ENCODE measurements at places on chromosomes 3 and 15. TPM values are rescaled to one million over a fixed set of nuclear protein-coding genes. Genes with fewer than 3 reads are reported as not detected.

Gene DUOXA1
- total RNA-seq: not detected

GRCh38 chr3:47413751-47414150, 32.9 kb downstream of the PTPN23 start:
- no peak for DNase-seq

DNA sequence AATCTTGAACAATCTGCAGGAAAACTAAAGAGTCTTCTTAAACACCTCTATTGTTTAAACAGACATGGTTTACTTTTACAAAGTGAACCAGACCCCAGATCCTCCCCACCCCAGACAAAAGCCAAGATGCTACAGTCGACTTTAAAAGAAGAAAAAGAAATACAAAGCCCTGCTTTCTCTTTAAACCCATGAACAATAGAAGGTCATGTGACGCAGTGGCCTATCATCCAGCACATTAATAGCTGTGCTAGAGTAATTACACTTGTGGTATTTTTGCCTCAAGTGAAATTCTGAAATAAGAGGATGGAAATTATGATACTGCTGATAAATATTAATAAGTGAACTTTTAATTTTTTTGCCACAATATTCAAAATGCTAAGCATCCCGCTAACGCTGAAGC, 613.4 kb downstream of the FOXP1 start:
- no peak for DNase-seq

Gene IQCF5
- total RNA-seq: not detected

Gene SPATA16
- total RNA-seq: not detected

Gene MORC1
- total RNA-seq: not detected

DNA sequence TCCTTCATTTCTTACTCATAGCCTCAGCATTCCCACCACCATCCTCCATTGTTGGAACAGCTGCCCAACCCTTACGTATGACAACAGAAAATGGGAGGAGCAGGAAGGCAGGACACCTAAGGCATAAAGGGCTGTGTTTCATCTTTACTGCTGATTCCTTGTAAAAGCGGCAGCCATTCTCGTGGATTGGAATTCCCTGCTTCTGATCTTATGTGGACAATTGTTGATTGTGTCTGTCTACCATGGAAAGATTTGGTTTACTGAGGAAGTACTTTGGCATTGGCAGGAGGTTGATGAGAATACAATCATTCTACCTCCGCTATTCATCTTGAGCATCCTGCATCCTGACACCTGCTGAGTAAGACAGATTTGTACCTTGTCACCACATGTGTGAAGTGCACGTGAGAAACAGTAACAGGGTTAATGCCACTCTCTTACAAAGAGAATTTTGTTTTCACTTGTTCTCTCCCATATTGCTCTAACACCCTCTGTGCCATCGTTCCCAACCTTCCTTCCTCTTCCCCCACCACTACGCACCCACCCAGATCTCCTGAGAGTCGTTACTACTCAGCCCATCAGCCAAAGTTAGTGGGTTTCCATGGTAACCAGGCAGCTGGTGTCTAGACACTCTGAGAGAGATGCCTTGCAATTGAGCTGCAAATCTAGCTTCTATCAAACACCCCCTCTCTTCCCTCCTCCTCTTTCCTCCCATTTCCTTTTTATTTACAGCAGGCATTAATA, 75.7 kb downstream of the GAP43 start:
- DNase-seq: peak; percentile 73

DNA sequence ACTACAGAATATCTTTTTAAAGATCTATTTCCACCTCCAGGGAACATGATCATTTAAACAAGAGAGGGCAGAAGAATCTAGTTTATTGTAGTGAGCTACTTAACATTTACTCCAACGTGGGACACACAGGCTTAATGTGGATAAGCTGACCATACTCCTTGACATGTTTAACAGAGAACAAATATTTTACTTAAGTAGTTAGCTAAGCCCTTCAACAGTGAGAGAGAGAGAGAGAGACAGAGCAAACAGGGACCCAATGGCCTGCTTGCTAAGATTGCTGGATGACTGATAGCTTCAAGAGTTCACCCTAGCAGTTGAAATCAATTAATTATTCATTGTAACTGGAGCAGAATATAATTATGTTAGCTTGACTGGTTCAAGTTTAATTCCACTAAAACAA, 158.6 kb downstream of the ADAM10 start:
- no peak for DNase-seq

Gene ARPIN
- total RNA-seq: 14.3 TPM

DNA sequence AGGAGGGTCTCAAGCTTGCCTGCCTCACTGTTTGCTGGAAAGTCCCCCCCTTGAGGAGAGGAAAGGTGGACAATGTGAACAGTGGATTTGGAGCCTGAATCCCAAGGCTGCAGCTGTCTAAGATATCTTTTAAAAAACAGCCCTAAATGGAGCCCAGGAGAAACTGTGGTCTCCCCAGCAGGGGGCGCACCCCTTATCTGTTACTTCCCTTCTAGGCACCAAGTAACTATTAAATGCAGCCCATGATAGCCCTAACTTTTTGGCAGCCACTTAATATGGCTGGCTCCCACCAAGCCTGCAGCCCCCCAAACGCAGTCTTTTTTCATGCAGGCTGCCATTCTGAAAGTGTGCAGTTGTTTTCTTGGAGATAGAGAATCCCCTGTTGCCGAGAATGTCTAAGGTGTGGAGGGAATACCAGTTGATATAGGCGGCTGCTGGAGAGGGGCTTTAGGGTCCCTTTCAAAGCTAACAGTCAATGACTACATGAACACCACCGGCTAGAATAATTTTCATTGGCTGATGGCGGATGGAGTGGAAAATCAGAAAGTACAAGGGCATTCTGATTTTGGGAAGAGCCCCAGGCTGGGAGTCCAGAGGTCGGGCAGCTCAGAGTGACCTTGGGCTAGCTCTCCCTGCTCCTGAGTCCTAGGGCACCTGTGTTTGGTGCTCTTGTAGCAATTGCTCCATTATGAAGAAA, 1.3 kb downstream of the RHCG start:
- peak; percentile 15 for DNase-seq

Gene SCAPER
- total RNA-seq: 9.3 TPM

Gene EXOG
- 21.4 TPM for total RNA-seq

GRCh38 chr3:181403876-181404660, 307.7 kb upstream of the SOX2 start:
- DNase-seq: no peak

GRCh38 chr3:49244581-49245205, 32.3 kb downstream of the C3orf62 start:
- DNase-seq: no peak

DNA sequence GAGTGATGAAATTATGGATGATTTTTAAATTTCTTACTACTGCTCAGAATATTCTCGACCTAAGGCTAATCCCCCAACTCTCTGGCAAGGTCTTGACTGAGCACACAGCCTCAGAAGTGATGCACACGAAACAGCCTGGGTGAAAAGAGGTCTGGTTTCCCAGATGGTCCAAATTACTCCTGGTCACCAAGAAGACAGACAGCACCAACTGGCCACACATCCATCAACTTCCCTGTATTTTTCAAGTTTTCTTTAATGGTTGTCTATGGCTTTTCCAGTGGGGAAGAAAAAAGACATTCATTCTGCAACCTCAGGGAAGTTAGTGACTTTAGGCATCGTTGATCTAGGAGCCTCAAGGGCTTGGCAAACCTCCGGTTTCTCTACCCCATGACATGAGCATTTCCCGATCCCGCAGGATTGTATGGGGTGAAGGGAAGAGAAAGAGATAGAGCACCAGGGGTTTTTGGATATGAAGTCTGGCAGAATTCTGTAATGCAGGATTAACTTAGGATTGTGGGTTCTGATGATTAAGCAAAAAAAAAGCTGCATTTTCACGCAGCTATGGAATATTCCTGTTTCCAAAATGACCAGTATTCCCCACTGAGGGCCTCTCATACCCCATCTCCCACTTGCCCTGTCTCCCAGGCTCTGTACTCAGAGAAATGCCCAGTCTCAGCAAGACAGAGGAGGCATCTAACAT, 62.2 kb downstream of the UMPS start:
- DNase-seq: peak; percentile 93

DNA sequence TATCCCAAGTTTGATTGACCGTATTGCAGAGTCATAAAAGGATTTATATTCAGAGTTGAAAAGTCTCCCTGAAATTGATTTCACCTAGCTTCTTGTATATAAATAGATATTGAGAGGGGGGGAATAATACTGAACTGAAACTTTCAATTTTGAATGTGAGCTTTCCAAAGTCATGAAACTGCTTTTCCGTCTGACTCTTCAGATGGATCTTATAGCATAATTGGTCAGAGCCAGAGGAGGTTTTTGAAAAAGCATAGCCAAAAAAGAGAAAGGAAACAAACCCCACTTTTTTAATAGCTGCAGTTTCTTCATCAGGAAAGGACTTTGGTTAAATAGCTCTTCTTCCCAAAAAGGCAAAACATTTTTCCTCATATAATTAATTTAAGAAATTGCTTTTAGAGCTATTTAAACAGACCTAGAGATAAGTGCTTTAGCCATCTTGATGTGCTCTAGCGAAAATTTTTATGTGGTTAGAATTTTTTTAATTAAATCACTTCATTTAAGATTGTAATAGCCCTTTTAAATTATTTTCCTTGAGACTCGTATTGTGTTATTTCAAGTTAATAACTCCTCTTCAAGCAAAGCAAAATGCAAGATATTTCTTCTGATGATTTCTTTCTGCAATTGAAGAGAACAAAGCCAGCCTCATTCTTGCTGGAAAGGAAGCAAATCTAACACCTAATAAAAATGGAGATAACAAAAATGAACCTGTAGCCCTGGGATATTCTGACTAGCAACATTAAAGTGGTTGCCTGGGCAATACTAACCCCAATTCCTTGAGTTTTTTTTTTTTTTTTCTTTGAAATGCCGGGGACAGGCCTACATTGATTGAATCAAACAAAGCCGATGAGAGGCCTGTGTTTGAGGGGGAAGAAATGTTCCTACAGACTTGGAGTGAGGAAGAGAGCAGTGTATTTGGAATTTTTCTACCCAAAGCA, 173.6 kb downstream of the PTPRG start:
- DNase-seq: no peak

DNA sequence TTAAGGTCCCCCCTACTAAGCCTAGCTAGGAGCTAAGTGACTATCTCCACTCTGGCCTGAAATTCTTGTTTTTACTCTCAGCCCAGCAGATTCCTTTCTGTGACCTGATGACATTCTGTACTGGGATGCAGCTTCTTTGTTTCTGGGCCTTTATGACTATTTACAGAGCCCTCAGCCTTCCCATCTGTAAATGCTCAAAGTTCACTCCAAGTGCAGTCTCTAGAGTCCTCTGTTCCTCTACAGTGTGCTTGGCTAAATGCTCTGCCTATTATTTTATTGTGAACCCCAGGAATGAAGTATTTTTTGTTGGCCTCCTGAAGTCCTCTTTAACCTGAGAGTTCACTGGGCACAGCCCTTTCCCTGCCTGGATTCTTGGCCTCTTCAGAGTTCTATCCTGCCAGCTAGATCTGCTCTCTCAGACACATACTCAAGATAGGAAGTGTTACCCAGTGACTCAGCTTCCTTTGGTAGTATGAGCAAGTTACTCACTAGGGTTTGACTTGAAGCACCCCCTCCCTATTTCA, 278.1 kb upstream of the P2RY1 start:
- DNase-seq: peak; percentile 49

Gene RASGRP1
- not detected for total RNA-seq

Gene NDUFB4
- total RNA-seq: 60.4 TPM

DNA sequence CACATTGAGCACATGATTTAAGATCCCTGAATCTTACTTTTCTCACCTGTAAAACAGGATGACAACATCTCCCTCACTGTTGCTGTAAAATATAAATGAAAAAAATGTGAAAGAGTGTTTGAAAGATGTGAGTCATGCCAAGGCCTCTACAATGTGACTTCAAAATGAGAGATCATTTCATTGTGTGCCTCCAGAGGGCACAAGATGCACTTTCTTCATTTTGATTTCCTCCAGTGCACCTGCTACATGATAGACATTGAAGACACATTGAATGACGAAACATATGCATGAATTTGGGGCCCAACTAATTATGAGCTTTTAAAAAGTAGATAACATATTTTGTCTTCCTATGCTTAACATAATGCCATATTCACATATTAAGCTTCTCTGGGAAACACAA, 170.3 kb downstream of the MOBP start:
- DNase-seq: peak; percentile 64

DNA sequence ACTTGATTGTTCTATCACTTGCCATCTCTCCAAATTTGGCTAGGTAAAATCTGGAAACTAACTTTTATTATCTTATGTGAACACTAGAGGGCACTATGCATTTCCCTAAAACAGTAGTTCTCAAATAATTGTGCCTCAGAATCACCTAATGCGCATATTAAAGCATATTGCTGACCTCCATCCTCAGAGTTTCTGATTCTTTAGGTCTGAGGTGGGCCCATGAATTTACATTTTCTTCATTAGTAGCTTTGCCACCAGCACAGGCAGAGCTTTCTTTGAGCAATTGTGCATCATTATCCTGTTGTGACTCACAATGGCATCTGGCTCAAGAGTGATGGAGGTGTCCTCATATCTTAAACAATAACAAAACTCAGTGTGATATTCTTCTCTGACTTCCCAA, 17.5 kb upstream of the BCHE start:
- DNase-seq: no peak

DNA sequence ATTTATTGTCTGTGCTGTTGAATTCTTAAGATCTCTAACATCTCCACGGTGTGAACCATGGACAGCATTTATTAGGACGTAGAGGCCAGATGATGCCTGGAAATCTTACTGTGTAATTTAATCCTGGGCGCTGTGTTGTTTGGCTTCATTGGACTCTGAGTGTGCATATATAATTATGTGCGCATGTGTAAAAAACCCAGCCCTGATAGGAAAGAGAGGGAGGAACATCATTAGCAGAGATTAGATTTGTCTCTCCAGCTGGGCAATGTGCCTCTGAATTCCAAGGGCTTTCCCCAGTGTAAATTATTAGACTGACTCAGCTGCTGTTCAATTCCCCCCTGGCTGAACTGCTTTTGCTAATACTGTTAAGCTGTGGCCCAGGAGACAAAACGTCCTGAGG, 39.6 kb downstream of the MAP3K13 start:
- peak; percentile 19 for DNase-seq

- no peak for DNase-seq
Measured at GRCh38 chr15:101406526-101407195, 82.8 kb downstream of the PCSK6 start.

Gene SLC22A13
- 0.29 TPM for total RNA-seq

- DNase-seq: no peak
Measured at GRCh38 chr15:62432702-62433398, 267.8 kb upstream of the C2CD4B start.

Gene NDUFAF3
- total RNA-seq: 116 TPM
